ENCODE measurements at places on chromosomes 1 and 21. TPM values are rescaled to one million over a fixed set of nuclear protein-coding genes. Genes with fewer than 3 reads are reported as not detected.

Gene LEMD1
- not detected for total RNA-seq

Gene TEKT2
- total RNA-seq = not detected

Gene S100A7A
- not detected for total RNA-seq

Gene TAF12
- total RNA-seq = 12.2 TPM

Gene LRRC7
- 1.0 TPM for total RNA-seq

Gene FCGR1A
- 1.5 TPM for total RNA-seq

Gene AJAP1
- total RNA-seq = 0.17 TPM

Gene DIPK1A
- 20.4 TPM for total RNA-seq

DNA sequence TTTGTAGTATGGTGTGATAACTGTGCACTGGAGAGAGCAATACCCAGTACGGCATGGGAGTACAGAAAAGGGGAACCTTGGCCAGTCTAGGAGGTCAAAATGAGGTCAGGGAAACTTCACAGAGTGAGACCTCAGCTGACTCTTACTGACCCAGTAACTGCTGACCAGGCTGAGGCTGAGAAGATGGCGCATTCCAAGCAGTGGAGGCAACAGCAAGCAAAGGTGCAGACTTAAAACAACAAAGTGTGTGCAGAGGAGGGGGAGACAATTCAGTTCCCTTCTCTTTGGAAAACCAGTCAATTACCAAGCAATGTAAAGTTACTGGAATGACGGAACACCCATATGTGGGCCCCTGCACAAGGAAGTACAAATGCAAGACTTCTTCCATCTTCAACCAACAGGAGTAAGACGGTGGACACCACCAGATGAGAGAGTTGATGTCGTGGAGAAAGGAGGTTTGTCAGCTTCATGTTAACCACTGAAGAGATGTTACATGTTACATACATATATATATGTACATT, 54.6 kb upstream of the PRDX6 start:
- no peak for DNase-seq

- no peak for DNase-seq
These were observed 37.3 kb downstream of the RGL1 start for GRCh38 chr1:183841950-183842794.

DNA sequence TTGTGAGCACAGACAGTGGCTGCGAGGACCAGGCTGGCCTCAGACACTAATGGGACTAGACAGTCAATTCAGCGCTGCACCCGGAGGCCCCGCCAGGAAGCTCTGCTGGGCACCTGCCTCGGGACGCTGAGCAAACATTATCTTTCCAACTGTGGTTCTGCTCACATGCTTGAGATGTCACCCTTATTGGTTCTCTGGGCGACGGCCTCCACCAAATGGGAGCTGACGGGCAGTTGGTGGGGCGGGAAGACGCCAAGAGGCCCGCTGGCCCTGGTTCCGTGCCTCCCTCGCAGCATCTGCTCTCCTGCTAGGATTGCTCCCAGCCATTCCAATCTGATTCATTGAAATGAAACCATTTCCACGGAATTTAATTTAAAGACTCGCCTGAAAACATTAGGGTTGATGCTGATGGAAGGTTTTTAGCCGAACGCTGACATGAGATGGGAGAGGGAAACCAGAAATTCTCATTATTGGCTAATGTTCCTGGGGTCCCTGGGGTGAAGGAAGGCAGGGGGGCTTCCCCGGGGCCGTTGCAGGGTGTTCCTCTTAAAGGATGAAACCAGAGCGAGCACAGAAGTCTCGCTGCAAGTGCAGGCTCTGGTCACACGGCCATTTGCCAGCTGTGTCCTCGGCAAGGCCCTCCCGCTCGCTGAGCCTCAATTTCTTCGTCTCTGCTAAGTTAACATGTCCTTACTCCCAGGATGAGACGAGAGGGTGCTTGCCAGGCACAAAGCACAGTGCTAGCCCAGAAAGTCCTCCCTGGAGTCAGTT, 512.2 kb downstream of the NPHP4 start:
- no peak for DNase-seq

GRCh38 chr1:143497374-143497747, 474.4 kb downstream of the FAM72C start:
- peak; percentile 35 for DNase-seq

GRCh38 chr1:65265651-65266351, 43.5 kb upstream of the DNAJC6 start:
- DNase-seq = peak; percentile 9

- DNase-seq = peak; percentile 79
These were observed at the start of gene FAM89A for GRCh38 chr1:231040019-231040799. TSS of gene FAM89A (minus strand) at chr1:231040254. CDS start at chr1:231040211, 43 bp downstream.

GRCh38 chr1:30384286-30385245, 338.8 kb downstream of the MATN1 start:
- no peak for DNase-seq

DNA sequence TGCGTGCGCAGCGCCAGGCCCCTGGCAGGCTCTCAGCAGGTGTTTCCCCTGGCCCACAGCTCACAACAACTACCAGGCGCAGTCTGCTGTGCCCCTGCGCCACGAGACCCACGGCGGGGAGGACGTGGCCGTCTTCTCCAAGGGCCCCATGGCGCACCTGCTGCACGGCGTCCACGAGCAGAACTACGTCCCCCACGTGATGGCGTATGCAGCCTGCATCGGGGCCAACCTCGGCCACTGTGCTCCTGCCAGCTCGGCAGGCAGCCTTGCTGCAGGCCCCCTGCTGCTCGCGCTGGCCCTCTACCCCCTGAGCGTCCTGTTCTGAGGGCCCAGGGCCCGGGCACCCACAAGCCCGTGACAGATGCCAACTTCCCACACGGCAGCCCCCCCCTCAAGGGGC, 68.1 kb downstream of the ALPL start:
- peak; percentile 31 for DNase-seq

DNA sequence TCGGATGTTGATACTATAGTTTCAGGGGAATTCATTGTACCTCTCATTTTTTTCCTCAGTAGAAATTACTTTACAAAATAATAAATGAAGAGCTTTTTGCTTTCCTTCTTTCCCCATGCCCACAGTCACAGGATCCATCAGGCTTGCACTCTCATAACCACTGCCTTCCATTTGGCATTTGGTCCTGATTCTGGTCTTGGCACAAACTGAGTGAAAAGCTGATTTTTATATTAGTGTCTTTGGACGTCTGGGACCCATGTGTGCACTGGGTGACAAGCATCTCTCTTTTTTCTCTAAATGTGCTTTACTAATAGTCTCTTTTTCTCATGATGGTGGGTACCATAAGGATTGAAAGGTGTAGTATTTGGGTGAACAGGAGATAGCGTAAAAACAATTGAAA, 2.8 kb downstream of the ELAVL4 start:
- no peak for DNase-seq

DNA sequence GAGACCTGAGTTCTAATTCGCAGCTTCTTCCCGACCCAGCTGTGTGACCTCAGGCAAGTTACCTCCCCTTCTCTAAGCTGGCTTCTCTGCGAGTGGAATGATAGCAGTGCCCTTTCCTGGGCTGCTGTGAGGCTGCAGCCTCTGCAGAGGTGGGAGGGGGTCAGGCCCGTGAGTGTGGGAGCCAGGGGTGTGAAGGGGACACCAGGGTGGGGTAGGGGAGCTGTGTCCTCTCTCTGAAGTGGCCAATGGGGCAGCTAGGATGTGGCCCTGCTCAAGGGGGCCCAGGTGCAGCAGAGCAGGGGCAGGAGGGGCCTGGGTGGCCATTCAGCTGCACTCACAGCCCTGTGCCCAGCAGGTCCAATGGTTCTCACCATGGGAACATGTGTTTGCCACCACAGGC, 24.5 kb downstream of the DMRTB1 start:
- no peak for DNase-seq

GRCh38 chr1:24336075-24336474, 16.9 kb downstream of the GRHL3 start:
- no peak for DNase-seq

GRCh38 chr1:1109743-1110142, 6.1 kb downstream of the C1orf159 start:
- DNase-seq = peak; percentile 90

DNA sequence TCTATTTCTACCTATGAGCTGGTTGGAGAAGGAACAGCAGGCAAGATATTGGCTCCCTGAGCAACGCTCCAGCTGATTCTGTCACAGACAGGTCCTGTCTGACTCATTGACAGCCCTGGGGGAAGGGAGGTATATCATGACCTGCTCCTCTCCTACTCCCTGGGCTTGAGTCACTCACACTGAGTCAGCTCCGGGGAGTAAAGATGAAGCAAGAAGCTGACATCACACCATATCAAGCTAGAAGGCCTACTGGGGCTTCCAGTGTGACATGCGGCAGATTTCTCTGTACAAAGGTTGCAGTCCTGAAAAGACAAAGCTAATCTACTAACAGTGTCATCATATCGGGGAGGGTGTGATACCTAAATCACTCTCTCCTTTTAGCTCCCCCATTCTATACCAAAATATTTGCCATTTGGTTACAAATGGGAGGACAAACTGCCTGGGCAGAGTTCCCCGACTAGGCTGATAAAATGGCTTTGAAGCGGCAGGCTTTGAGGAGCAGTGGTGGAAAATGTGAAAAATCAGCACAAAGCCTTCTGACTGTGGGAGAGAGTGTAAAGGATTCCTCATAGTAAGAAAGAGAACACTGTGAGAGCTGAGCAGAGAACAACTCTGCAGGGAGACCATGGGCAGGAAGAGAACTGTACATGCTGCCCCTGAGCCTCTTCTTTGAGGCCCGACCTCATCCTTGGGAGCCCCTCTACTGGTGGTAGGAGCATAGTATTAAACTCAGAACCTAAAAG, 15.5 kb downstream of the PI4KB start:
- no peak for DNase-seq

- peak; percentile 81 for DNase-seq
These were observed at the start of gene VASH2 for GRCh38 chr1:212950243-212951125. TSS of gene VASH2 (plus strand) at chr1:212950541. CDS start at chr1:212951543, 1,002 bp downstream.

- DNase-seq = no peak
These were observed 1577.0 kb downstream of the NCAM2 start for GRCh38 chr21:22575165-22575584.

- no peak for DNase-seq
These were observed 16.7 kb upstream of the COL6A2 start for GRCh38 chr21:46081022-46081861.

DNA sequence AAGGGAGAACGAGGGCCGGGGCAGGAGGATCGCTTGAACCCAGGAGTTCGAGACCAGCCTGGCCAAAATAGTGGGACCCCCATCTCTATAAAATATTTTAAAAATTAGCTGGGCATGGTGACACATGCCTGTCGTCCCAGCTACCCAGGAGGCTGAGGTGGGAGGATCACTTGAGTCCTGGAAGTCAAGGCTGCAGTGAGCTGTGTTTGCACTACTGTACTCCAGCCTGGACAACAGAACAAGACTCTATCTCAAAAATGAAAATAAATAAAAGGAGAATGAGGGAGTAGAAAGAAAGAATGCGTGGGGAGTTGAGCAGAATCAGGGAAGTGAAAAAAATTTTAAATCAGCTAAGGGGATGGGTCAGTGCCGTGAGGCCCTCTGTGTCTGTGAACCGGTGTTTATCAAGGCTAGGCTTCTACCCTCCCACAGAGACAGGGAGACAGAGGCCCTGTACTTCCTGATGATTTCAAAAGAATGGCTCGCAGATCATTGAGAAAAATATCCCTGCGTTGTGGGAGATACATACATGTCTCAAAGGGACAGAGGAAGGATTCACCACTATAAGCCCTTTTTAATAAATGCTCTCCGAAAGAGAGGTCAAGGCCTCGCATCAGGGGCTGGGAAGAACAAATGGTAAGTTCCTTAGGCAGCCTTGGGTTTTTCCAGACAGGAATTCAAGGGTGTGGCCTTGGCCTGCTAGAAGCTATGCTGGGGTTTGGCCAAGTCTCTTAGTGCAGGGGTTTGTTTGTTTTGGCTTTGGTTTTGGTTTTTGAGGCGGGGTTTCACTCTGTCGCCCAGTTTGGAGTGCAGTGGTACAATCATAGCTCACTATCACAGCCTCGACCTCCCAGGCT, 20.7 kb downstream of the IL10RB start:
- DNase-seq = peak; percentile 23

- DNase-seq = no peak
These were observed 305.3 kb downstream of the TM2D1 start for GRCh38 chr1:61419657-61420056.

DNA sequence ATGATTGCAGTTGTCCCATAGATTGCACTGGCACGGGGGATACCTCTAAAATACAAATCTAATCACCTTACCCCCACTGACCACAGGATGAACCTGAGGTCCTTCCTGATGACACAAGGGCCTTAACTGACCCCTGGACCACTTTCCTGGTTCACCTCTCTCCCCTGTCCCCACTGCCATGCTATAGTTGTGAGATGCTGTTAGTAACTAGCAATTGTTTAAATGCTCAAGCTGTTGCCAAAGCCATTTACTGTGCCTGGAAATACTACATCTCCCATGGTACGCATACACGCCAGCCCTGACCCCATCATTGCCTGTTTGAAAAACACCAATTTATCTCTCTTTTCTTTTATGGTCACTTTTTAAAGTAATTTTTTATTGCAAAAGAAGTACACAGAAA, 29.1 kb upstream of the RGS8 start:
- DNase-seq = no peak

GRCh38 chr1:235107368-235108184, 21.1 kb downstream of the TOMM20 start:
- no peak for DNase-seq

GRCh38 chr1:159548126-159548525, 12.3 kb upstream of the OR10J5 start:
- DNase-seq = no peak

DNA sequence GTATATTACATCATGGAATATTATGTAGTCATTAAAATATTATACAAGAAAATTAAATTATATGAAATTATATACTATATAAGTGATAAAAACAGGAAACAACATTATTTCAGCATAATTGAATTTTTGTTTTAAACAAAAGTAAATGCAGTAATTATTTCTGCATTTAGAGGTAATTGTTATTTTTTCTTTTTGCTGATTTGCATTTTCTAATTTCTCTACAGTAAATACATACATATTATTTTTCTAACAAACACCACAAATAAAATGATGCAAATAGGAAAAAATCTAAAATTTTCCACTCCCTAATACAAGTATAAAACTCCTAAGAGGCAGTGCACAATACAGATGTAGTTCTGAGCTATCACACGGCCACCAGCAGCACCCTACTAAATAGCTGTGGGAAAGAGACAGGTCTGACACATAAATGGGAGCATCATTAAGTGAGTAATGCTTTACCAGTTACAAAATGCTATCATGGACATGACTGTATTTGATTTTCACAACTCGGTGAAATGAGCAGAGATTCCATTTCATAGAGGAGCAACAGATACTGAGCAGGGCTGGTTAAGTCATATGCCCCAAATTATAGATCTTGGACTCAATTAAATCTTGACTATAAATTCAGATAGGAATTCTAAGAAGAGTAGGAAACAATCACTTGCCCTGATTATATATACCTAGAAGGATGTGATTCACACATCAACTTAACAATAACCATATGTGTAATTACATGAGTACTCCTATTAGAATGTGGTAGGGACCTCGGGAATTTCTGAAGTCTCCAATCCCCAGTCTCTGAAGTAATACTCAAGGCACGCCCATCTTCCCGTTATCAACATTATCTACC, 49.0 kb downstream of the NRIP1 start:
- DNase-seq = no peak

DNA sequence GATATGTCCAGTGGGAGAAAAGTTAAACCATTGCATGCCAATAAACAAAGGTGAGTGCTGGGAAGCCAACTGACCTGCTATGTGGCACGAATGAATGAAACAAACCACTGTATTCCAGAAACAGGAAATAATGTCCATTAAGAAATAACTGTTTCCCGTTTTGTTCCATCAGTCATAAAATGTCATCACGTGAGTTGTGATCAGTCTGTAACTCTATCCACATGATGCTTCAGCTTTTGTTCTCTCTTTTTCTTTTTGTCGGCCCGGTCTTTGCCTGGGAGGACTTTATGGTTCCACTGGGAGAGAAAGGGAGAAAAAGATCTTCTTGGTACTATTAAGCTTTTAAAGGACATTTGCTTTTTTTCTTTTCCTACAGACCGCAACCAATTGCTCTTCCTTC, 179.9 kb downstream of the TGFB2 start:
- no peak for DNase-seq

GRCh38 chr1:176976771-176977170, 187.7 kb downstream of the ASTN1 start:
- no peak for DNase-seq
